ENCODE measurements at places on chromosomes 4 and X. TPM values are rescaled to one million over a fixed set of nuclear protein-coding genes. Genes with fewer than 3 reads are reported as not detected.

Gene ZBTB49
- 9.0 TPM for polyA plus RNA-seq

Gene SLC9B1
- polyA plus RNA-seq, result 4.3 TPM

Gene ITM2A
- polyA plus RNA-seq, result 85.7 TPM

DNA sequence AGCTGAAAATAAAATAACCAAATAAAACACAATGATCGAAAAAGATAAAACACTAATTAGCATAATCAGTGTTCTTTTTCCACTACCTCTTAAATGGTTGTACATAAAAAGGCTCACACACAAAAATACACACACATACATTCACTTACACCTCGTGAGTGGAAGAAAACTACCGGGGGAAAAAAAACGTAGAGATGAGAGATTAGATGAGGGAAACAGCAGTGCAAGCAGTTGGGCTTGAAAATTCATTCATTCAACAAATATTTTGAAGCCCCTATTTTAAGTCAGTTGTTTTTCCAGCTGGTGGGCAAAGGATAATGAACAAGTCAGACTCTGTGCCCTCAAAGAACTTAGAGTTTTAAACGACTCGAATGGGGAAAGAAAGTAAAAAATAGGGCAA, 1.0 kb downstream of the TBCK start:
- no peak for DNase-seq

DNA sequence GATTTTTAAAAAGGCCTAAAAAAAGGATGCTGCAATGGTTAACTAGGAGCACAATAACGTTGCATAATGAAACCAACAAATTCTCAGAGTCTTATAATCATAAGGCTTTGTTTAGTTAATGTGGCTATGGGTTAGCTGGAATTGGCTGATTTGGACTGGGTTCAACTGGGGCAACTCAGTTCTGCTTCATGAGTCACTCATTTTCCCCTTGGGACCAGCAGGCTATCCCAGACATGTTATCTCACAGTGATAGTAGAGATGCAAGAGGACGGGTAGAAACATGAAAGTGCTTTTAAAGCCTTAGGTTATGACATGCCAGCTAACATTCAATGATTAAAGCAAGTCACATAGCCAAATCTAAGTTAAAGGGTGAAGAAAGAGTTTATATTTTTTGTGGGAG, 189.2 kb upstream of the GK2 start:
- DNase-seq, result no peak

- DNase-seq, result no peak
These were observed 35.7 kb downstream of the HAND2 start for GRCh38 chr4:173494013-173494970.

DNA sequence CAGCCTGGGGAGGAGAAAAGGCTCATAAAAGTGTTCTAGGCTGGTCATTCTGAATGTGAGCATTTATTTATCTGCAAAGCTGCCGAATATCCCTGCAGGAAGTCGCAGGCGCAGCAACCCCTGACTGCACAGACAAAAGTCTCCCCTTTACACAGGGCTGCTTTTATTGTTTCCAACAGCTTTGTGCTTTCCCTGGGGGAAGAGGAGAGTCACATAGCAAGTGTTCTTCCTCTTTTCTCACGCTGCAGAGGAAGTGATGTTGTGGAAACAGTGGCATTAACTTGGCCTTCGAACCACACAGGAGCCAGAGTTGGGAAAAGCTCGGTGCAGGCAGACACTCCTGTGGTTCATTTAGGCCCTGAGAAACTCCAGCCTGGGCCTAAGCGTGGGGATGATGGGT, 81.5 kb upstream of the BCOR start:
- no peak for DNase-seq

- no peak for DNase-seq
These were observed 188.8 kb upstream of the VEGFC start for GRCh38 chr4:176981551-176981950.

Gene FAM9C
- 0.48 TPM for polyA plus RNA-seq

GRCh38 chrX:81174286-81174685, 27.4 kb downstream of the HMGN5 start:
- no peak for DNase-seq

- DNase-seq, result peak; percentile 83
These were observed 1.0 kb upstream of the PDGFRA start for GRCh38 chr4:54228056-54228527.

Gene PKD2
- polyA plus RNA-seq, result 76.6 TPM

- DNase-seq, result no peak
These were observed 74.3 kb upstream of the ANXA3 start for GRCh38 chr4:78477276-78477675.

DNA sequence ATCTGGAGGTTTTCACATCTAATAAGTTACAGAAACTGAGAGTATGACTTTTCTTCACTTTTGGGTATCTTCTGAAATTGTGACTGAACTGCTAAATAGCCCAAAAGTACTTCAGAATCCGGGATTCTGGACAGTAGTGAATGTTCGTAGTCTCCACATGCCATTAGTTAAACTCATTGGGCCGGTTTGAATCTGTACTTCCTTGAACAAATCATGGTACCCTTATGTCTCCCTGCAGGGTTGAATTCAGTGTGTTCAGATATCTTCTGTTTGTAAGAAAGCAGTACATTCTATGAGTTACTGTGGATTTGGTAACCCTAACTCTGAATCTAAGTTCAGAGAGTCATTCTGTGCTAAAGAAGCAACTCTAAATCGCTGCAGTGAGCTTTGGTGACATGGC, 33.6 kb downstream of the FAM193A start:
- no peak for DNase-seq

DNA sequence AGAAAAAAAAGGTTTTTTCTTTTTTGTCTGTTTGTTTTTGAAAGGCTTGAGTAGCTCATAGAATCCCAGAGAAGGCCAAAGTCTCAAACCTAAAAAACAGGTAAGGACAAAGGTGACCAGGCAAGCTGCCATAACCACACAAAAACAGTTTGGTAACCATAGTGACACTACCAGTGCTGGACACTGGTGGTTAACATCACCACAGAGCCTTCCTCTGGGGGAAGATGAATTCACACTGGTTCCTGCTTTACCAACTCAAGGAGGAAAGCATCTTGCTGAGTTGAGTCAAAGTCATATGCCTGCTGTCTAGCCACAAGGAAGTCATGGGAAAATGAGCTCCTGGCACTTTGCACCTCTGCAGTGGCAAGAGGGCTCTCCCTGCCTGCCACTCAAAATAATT, 32.5 kb downstream of the IDS start:
- no peak for DNase-seq

GRCh38 chr4:32037399-32037798, 1317.2 kb downstream of the PCDH7 start:
- DNase-seq, result peak; percentile 51

GRCh38 chr4:77012726-77013125, 63.1 kb downstream of the CCNI start:
- no peak for DNase-seq

Gene RIBC1
- polyA plus RNA-seq, result 4.9 TPM
